ENCODE measurements at places on chromosomes 7 and 10. TPM values are rescaled to one million over a fixed set of nuclear protein-coding genes. Genes with fewer than 3 reads are reported as not detected.

Gene HMX2
- total RNA-seq = not detected

Gene ODAD2
- 0.12 TPM for total RNA-seq

Gene SND1
- 211 TPM for total RNA-seq

Gene ZMIZ1
- total RNA-seq = 4.4 TPM

Gene KIF20B
- total RNA-seq = 4.2 TPM

Gene SMKR1
- not detected for total RNA-seq

Gene SLC13A1
- not detected for total RNA-seq

Gene NACAD
- 0.47 TPM for total RNA-seq

Gene UCN3
- total RNA-seq = not detected

Gene EPHA1
- not detected for total RNA-seq

Gene GTF2I
- 44.3 TPM for total RNA-seq

Gene WNT8B
- not detected for total RNA-seq

Gene INHBA
- total RNA-seq = 14.9 TPM

Gene PIP
- total RNA-seq = not detected

Gene PAOX
- total RNA-seq = 5.3 TPM

Gene PLCE1
- 1.3 TPM for total RNA-seq

Gene NPC1L1
- total RNA-seq = not detected

Gene MACC1
- total RNA-seq = 0.12 TPM

Gene EPHB6
- 9.9 TPM for total RNA-seq

Gene SLC39A12
- total RNA-seq = not detected

Gene PON1
- total RNA-seq = not detected

Gene TUBB8
- not detected for total RNA-seq

Gene CCDC172
- not detected for total RNA-seq

Gene PLEKHA1
- total RNA-seq = 21.3 TPM

Gene TMEM236
- not detected for total RNA-seq

Gene UCMA
- total RNA-seq = not detected

Gene SFMBT2
- total RNA-seq = 0.08 TPM

Gene SPAM1
- not detected for total RNA-seq

Gene FXYD4
- total RNA-seq = not detected
